Activated B cell treated with CpG ODN at 0.5 μM for 24 hours (primary cell): ENCODE measurements at places on chromosomes 11 and 22. TPM values are rescaled to one million over a fixed set of nuclear protein-coding genes. Genes with fewer than 3 reads are reported as not detected.

DNA sequence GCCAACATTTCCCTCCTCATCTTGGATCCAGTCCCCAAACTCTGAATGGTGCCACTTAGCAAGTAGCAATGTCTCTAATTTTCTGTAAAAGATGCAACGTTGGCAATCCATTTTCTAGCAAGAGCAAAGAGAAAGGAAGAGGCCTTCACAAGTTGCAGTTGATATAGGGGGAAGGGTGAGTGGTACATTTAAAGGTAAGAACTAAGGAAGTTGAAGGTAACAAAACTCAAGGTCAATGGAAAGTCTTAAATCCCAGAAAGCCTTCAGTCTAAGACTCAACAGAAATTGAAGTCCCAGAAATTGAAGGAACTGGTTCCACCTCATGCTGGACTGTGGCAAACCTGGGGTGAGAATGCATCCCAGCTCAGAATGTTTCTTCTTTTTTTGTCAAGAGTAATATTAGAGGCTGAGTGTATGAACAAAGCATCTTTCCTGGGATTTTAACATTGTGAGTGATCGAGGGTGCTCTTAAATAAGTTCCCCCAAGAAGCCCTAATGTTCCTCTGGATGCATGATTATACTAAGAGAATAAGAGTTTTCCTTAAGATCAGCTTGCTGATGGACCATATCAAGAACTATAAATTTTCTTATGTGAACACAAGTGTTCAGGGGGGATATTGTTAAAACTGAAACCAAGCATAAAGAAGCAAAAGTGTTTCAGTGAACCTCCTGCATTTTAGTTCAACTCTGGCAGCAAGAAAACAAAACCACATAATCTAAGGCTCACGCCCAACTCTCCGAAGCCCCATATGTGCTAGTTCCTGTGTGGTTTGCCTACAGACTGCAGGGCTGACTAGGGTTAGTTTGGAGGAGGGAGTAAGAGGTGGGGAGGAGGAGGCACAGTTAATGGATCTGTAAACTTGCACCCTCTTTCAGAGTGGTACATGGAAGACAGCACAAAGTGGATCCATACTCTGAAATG, at the start of gene GRAP2:
Gene GRAP2 (plus strand): TSS at position 779 of the 922 bp plus-strand sequence. CDS start 46,023 bp downstream, outside the sequence.
- peaks cover 54% of the 10 kb centered on the region for H3K4me1 ChIP-seq
- no peaks in the 10 kb centered on the region for H3K27me3 ChIP-seq
- H3K36me3 ChIP-seq = peaks cover 4% of the 10 kb centered on the region
- H3K4me3 ChIP-seq = peak within 1 kb of the TSS; percentile 75
- peak within 1 kb of the TSS; percentile 90 for H3K27ac ChIP-seq
- DNase-seq = no peak

GRCh38 chr11:61080526-61080925, 21.8 kb upstream of the CD5 start:
- H3K4me1 ChIP-seq = peaks cover 9% of the 10 kb centered on the region
- no peaks in the 10 kb centered on the region for H3K27me3 ChIP-seq
- DNase-seq = no peak
- H3K4me3 ChIP-seq = no peak overlapping the region

DNA sequence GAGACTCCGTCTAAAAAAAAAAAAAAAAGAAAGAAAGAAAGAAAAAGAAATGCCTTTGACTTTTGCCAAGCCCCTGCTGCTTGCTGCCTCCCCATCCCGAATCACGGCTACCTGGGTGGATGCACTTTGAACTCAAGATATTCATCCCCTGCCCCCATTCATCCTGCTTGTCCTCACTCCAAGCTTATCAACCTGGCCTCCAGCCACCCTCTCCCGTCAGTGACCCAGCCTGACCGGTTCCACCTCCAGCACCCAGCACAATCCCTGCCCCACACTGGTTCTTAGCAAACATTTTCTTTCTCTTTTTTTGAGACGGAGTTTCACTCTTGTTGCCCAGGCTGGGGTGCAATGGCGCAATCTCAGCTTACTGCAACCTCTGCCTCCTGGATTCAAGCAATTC, 44.4 kb downstream of the CYTH4 start:
- no peak for DNase-seq
- H3K4me1 ChIP-seq = peaks cover 2% of the 10 kb centered on the region
- no peak overlapping the region for H3K27ac ChIP-seq
- H3K27me3 ChIP-seq = peaks cover 57% of the 10 kb centered on the region
- H3K4me3 ChIP-seq = no peak overlapping the region

- peaks cover 8% of the 10 kb centered on the region for H3K4me1 ChIP-seq
- H3K36me3 ChIP-seq = peaks cover 90% of the 10 kb centered on the region
- no peaks in the 10 kb centered on the region for H3K27me3 ChIP-seq
- no peak for DNase-seq
Observed at GRCh38 chr11:121595717-121596161, 143.0 kb upstream of the SORL1-AS1 start.

DNA sequence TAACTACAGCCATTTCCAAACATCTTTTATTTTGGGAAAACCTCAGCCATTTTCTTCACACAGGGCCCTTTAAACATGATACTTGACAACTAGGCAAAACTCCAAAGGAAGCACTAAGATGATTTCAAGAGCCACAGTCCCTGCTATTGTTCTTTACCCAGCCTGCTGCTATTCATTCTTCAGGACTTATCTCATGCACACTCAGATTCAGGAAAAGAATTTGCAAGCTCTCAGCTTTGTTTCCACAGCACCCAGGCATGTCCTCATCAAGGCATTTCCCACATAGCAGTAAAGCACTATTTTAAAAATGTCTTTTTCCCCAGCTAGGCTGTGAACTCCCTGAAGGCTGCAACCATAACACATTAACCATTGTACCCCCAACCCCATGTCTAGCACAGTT, 609.3 kb upstream of the CCDC90B start:
- no peaks in the 10 kb centered on the region for H3K27me3 ChIP-seq
- no peak overlapping the region for H3K27ac ChIP-seq
- no peak overlapping the region for H3K4me3 ChIP-seq

- no peaks in the 10 kb centered on the region for H3K27me3 ChIP-seq
- H3K4me3 ChIP-seq = no peak overlapping the region
- peaks cover 2% of the 10 kb centered on the region for H3K4me1 ChIP-seq
- H3K27ac ChIP-seq = no peak overlapping the region
Observed at GRCh38 chr11:66239998-66240780, 28.2 kb upstream of the RAB1B start.

GRCh38 chr11:105033343-105033742, 1.6 kb downstream of the CASP1 start:
- H3K36me3 ChIP-seq = peaks cover 56% of the 10 kb centered on the region
- peaks cover 46% of the 10 kb centered on the region for H3K4me1 ChIP-seq
- no peaks in the 10 kb centered on the region for H3K27me3 ChIP-seq
- no peak for DNase-seq
- peak overlapping the region; percentile 95 for H3K27ac ChIP-seq

- H3K36me3 ChIP-seq = no peaks in the 10 kb centered on the region
- no peaks in the 10 kb centered on the region for H3K27me3 ChIP-seq
- H3K4me3 ChIP-seq = no peak overlapping the region
Observed at GRCh38 chr11:358129-358800, 11.0 kb upstream of the B4GALNT4 start.

DNA sequence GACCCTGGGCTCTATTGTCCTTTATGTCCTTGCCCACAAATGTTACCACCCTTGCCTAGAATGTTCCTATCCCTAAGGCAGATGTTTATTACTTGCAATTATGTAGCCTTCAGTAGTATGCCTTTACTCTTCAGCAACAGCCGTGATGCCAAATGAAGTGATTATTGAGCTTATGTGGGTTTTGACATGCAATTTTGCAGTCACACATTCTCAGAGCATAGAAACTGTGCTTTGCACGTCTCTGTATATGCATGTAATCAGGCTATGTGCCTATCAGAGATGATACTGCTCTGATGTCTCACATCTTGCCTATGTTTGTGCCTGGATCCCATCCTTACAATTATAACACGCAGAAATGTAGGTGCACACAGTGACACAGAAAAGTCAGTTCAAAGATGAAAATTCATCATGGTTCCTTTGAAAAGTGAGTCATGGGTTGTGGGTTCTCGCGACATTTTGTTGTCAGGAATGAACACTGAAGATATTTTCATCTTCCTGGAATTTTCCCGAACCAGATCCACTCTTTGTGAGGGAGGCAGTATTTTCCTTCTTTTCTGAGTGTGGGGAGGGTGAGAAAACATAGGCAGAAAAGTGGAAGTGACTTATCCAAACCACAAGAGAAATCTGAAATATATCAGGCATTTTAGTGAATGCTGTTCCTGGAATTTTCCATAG, 81.1 kb downstream of the BMAL1 start:
- H3K4me1 ChIP-seq = no peaks in the 10 kb centered on the region
- no peak for DNase-seq
- no peaks in the 10 kb centered on the region for H3K27me3 ChIP-seq

DNA sequence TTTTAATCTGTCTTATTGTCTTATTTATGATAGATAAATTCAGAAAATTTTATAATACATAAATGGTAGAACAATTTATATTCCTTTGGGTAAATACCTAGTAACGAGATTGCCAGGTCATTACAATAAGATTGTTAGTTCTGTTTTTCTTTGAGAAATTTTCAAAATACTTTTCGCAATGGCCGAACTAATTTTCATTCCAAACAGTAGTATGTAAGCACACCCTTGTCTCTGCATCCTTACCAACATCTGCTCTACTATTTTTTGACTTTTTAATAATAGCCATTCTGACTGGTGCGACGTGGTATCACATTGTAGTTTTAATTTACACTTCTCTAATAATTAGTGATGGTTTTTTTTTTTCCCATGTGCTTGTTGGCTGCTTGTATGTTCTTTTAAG, 351.4 kb upstream of the LUZP2 start:
- no peak overlapping the region for H3K4me3 ChIP-seq
- DNase-seq = no peak
- H3K27me3 ChIP-seq = no peaks in the 10 kb centered on the region
- no peaks in the 10 kb centered on the region for H3K4me1 ChIP-seq

GRCh38 chr11:102576350-102576749, 45.8 kb upstream of the MMP7 start:
- H3K27me3 ChIP-seq = no peaks in the 10 kb centered on the region
- DNase-seq = no peak
- no peaks in the 10 kb centered on the region for H3K36me3 ChIP-seq

GRCh38 chr11:66845143-66845875, 2.1 kb downstream of the RCE1 start:
- peaks cover 28% of the 10 kb centered on the region for H3K36me3 ChIP-seq
- DNase-seq = no peak
- H3K27ac ChIP-seq = no peak overlapping the region
- peaks cover 32% of the 10 kb centered on the region for H3K4me1 ChIP-seq

DNA sequence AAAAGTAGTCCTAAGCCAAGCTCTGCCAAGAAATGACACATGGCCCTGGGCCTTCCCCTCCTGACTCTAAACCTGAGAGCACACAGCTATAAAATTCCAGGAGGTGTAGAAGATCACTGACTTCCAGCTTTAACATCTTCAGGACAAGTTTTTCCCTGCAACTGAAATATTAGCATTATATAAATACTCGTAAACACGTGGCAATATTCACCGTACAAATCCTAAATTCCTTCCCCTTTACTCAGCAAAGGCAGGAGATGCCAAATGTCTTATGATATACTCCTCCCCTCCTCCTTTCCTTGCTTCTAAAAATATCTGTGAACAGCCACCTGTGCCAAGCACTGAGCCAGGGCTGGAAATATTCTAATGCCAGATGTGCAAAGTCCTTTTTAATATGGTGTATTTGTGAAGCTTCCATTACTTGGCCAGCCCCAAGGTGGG, 194.0 kb downstream of the LARGE1 start:
- DNase-seq = no peak
- H3K27ac ChIP-seq = no peak overlapping the region
- H3K27me3 ChIP-seq = no peaks in the 10 kb centered on the region
- peaks cover 21% of the 10 kb centered on the region for H3K4me1 ChIP-seq

DNA sequence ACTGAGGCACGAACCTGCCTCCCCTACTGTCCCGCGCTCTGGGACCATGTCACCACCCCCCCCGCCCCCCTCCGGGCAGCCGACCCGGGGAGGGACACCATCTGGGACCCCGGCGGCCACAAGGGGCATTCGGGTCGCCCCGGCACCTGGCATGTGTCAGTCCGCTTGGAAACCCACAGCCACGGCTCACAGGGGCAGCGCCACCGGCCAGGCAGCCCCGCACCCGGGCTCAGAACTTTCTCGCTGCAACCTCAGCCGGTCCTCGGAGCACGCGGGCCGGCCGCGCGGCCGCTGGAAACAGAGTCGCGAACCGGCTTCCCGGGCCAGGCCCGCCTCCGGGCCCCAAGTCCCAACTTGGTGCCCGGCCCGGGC, 159.9 kb upstream of the GRK3 start:
- peaks cover 48% of the 10 kb centered on the region for H3K4me1 ChIP-seq
- H3K27me3 ChIP-seq = no peaks in the 10 kb centered on the region
- no peaks in the 10 kb centered on the region for H3K36me3 ChIP-seq
- peak overlapping the region; percentile 88 for H3K4me3 ChIP-seq
- H3K27ac ChIP-seq = peak overlapping the region; percentile 84
- no peak for DNase-seq

GRCh38 chr11:125410091-125410490, 86.0 kb downstream of the FEZ1 start:
- peaks cover 37% of the 10 kb centered on the region for H3K27me3 ChIP-seq
- H3K36me3 ChIP-seq = no peaks in the 10 kb centered on the region
- no peaks in the 10 kb centered on the region for H3K4me1 ChIP-seq

- no peak overlapping the region for H3K27ac ChIP-seq
- H3K4me3 ChIP-seq = no peak overlapping the region
- no peak for DNase-seq
- peaks cover 16% of the 10 kb centered on the region for H3K27me3 ChIP-seq
- no peaks in the 10 kb centered on the region for H3K36me3 ChIP-seq
Observed at GRCh38 chr22:37439347-37439746, 12.1 kb upstream of the ELFN2 start.

GRCh38 chr22:39732625-39733024, 160.9 kb downstream of the ENTHD1 start:
- H3K27ac ChIP-seq = no peak overlapping the region
- no peak for DNase-seq
- no peaks in the 10 kb centered on the region for H3K36me3 ChIP-seq
- H3K4me3 ChIP-seq = no peak overlapping the region

- H3K36me3 ChIP-seq = no peaks in the 10 kb centered on the region
- peak; percentile 42 for DNase-seq
- H3K4me1 ChIP-seq = peaks cover 17% of the 10 kb centered on the region
- H3K4me3 ChIP-seq = no peak overlapping the region
- no peak overlapping the region for H3K27ac ChIP-seq
Observed at GRCh38 chr22:37428649-37429586, 1.6 kb upstream of the ELFN2 start.

GRCh38 chr22:20060700-20061480, 19.2 kb upstream of the DGCR8 start:
- H3K27ac ChIP-seq = no peak overlapping the region
- H3K4me3 ChIP-seq = no peak overlapping the region
- peaks cover 74% of the 10 kb centered on the region for H3K36me3 ChIP-seq
- no peaks in the 10 kb centered on the region for H3K4me1 ChIP-seq
- DNase-seq = no peak
- no peaks in the 10 kb centered on the region for H3K27me3 ChIP-seq

CCDC179 gene
- not detected in 2 replicates for total RNA-seq

TIMP3 gene
- total RNA-seq = not detected in 2 replicates

SOX6 gene
- total RNA-seq = not detected in 2 replicates

RBM7 gene
- 33.6 and 34.1 TPM in 2 replicates for total RNA-seq

KDM4F gene
- not detected in 2 replicates for total RNA-seq

SMC1B gene
- total RNA-seq = 0.13 TPM in 1 of 2 replicates, not detected in the other

SUSD2 gene
- 0.39 and 0.93 TPM in 2 replicates for total RNA-seq

VPS11 gene
- total RNA-seq = 49.6 and 53.6 TPM in 2 replicates

ALKBH3 gene
- total RNA-seq = 28.3 and 40.5 TPM in 2 replicates

JAML gene
- total RNA-seq = 1.2 and 1.5 TPM in 2 replicates

SCT gene
- not detected in 2 replicates for total RNA-seq
